ENCODE measurements at places on chromosomes 2 and 18.

DNA sequence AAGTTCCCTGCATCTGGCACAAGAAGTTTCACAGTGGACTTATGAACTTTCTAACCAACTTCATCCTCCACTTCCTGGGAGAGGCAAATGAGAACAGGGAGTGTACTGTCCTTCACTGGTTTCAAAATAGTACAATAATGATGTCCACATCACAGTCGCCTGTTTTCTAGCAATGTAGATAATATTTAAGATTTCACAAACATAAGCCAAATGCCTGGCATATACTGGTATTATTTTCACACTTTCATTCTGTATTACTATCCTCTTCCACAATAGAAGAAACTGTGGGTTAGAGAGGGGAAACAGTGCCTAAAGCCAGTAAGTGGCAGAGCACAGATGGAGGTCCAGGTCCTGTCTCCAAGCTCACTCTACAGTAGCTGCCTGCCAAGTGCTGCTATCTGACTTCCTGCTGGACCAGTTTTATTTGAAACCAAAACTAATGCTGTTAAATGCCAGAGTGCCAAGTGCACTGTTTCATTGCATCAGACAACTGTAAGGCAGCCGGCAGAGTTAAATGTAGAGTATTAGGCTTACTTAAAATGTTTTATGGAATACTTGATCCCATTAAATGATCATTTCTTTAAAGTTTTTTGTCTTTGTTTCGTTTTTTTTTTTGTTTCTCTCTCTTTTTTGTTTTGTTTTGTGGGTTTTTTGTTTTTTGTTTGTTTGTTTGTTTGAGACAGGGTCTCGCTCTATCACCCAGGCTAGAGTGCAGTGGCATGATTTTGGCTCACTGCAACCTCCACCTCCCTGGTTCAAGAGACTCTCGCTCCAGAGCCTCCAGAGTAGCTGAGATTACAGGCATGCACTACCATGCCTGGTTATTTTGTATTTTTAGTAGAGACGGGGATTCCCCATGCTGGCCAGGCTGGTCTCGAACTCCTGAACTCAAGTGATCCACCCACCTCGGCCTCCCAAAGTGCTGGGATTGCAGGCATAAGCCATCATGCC is 15.1 kb downstream of the COBLL1 start:
- peak overlapping the region; percentile 64 for H3K27ac ChIP-seq
- H3K27me3 ChIP-seq: no peaks in the 10 kb centered on the region
- no peaks in the 10 kb centered on the region for H3K4me1 ChIP-seq
- H3K36me3 ChIP-seq: no peaks in the 10 kb centered on the region
- DNase-seq: peak; percentile 90
- H3K4me3 ChIP-seq: peak overlapping the region; percentile 64

DNA sequence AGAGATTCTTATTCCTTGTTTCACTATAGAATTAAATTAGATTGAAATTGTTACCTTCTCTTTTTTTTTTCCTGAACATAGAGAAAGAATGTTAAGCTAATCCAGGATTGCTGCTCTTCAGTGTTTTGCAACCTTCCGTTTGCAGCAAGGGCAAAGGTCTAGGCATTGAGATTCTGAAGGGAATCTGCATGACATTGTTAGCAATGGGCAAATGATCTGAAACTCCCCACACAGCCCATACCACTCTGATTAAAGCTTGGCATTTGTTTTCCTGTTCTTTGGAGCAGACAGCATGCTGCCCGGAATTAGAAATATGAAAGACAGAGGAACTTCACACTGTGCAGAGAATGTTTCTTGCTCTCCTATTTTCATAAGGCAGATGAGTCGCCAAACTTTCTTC is 551.8 kb downstream of the SOCS6 start:
- no peaks in the 10 kb centered on the region for H3K36me3 ChIP-seq
- DNase-seq: no peak
- H3K27me3 ChIP-seq: no peaks in the 10 kb centered on the region
- H3K27ac ChIP-seq: no peak overlapping the region
- no peaks in the 10 kb centered on the region for H3K4me1 ChIP-seq

- H3K4me1 ChIP-seq: peaks cover 2% of the 10 kb centered on the region
- no peaks in the 10 kb centered on the region for H3K36me3 ChIP-seq
- no peak overlapping the region for H3K27ac ChIP-seq
- H3K27me3 ChIP-seq: no peaks in the 10 kb centered on the region
- no peak for DNase-seq
Measured at GRCh38 chr2:152400607-152401214, 65.7 kb downstream of the FMNL2 start.

DNA sequence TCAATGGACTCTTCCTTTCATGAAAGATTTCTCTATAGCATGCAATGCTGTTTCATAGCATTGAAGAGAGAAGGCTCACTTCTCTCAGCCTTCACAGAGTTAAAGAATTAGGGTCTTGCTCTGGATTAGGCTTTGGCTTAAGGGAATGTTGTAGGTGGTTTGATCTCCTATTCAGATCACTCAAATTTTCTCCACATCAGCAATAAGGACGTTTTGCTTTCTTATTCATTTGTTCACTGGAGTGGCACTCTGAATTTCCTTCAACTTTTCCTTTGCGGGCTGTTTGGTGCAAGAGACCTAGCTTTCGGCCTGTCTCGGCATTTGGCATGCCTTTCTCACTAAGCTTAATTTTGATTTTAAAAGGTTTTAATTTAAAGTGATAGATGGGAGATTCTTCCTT is 131.6 kb downstream of the RBMS1 start:
- peaks cover 8% of the 10 kb centered on the region for H3K4me1 ChIP-seq
- no peak overlapping the region for H3K27ac ChIP-seq
- H3K27me3 ChIP-seq: no peaks in the 10 kb centered on the region
- no peak for DNase-seq
- H3K4me3 ChIP-seq: no peak overlapping the region

DNA sequence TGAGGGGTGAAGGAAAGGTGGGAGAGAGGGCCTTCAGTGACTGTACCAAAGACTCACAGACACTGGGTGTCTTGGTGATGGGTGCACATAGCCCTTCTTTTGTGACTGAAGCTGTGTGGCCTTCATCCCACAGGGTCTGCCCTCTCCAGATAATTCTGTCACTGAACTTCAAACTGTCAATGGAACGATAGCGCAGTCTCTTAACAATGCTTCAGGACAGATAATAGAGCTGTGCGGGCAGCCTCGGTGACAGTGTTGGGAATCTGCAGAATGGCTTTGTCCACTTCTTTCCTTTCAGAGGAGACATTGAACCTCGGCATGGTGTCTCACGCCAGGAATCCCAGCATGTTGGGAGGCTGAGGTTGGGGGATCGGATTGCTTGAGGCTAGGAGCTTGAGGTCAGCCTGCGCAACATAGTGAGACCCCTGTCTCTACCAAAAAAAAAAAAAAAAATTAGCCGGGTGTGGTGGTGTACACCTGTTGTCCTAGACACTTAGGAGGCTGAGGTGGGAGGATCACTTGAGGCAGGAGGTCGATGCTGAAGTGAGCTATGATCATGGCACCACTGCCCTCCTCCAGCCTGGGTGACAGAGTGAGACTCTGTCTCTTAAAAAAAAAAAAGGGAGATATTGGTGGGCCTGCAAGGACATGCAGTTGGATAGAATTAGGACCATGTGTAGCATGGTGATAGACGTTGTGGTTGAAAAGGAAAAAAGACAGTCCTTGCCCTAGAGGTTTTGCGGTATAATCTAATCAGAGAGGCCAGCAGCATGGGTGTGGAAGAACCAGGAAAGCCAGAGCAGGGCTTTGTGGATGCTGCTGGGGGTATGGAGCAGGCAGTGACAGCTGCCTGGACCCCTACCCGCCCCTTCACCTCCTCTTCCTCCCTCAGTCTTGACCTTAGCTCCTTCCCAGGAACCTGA is 91.4 kb downstream of the LDLRAD4 start:
- H3K27ac ChIP-seq: peak overlapping the region; percentile 38
- peak; percentile 74 for DNase-seq
- no peak overlapping the region for H3K4me3 ChIP-seq
- peaks cover 4% of the 10 kb centered on the region for H3K36me3 ChIP-seq
- peaks cover 29% of the 10 kb centered on the region for H3K4me1 ChIP-seq
- H3K27me3 ChIP-seq: no peaks in the 10 kb centered on the region

DNA sequence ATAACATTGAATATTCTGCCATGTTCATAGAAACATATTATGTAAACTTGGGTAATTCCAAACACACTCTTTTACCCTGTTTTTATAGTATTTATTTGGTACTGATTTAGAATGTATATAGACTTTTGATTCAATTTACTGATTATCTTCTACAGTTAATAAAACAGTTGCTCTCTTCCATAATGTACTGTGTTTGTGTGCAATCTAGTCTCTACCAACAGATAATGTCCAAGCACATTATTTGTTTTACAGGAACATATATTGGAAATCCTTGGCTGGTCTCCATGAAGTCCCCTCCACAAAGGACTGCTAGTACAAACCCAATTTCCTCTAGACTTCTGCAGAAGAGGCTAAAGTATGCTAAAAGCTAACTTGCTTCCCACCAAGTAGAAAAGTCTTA is 386.6 kb downstream of the RND3 start:
- H3K36me3 ChIP-seq: no peaks in the 10 kb centered on the region
- H3K27me3 ChIP-seq: no peaks in the 10 kb centered on the region
- no peak for DNase-seq
- no peak overlapping the region for H3K4me3 ChIP-seq
- no peak overlapping the region for H3K27ac ChIP-seq
- H3K4me1 ChIP-seq: no peaks in the 10 kb centered on the region

DNA sequence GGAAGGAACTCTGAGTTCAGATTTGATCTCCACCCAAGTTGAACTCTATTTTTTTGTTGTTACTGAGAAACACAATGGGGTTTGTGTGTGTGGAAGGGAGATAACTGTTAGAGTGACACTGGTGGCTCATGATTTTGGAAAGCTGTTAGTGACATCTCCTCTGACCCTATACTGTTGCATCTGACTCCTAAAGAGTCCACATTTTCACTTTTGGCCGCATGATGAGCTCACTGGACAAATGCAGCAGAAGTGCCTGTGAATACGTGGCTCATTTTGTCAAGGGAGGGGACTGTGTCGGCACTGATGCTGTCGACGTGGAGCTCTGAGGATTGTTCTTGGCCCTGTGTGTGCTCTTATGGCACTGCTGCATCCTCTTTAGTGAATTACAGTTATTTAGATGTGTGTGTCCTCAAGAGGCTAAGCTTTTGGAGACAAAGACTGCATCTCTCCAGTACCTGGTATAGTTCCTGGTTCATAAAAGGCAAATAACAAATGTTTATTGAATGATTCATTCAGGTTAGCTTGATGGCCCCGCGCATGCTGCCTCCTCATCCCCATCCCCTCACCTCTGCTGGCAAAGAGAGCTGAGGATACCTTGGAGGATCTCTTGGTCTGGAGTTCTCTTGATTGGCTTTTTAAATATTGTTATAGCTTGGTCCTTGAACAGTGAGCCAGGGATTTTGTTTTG is 135.4 kb downstream of the PHLPP1 start:
- no peaks in the 10 kb centered on the region for H3K4me1 ChIP-seq
- H3K27me3 ChIP-seq: no peaks in the 10 kb centered on the region
- H3K27ac ChIP-seq: peak overlapping the region; percentile 50
- H3K4me3 ChIP-seq: no peak overlapping the region
- H3K36me3 ChIP-seq: peaks cover under 1% of the 10 kb centered on the region

DNA sequence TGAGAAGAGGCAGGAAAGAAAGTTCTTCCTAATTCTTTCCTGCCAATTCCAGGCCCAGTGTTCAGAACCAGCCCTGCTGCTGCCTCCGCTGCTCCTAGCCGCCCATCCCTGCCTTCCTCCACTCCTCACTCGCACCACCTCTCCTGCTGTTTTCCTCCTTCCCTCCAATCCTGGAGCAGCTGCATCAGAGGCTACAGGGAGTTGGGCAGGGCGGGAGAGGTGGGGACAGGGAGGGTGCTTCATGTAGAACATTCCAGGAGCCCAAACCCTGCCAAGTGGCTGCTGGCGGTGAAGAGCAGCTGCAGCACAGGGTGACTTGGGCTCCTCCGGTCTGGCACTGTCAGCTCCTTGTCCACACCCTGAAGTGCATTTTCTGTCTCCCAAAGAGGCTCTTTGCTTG is 176.3 kb downstream of the TNS1 start:
- no peaks in the 10 kb centered on the region for H3K27me3 ChIP-seq
- H3K4me1 ChIP-seq: peaks cover 8% of the 10 kb centered on the region
- no peak for DNase-seq

DNA sequence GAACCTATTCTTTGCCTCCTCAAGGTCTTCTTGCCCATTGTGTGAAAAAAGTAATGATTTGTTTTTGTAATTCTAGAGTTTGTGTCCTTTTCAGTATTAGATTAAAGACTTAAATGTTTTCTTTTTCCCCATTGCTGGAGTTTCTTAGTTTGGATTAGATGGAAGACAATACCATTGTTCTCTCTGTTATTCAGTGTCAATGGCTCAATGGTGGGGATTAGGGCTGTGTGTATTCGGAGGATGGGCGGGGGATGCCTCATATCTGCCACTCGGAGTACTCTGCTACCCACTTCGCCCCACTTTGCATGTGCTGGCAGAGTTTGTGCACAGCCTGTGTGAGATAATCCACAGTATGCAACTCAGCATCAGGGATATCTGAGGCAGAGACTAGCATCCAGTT is 90.1 kb downstream of the KLHL29 start:
- peaks cover 18% of the 10 kb centered on the region for H3K27me3 ChIP-seq
- no peak for DNase-seq
- no peak overlapping the region for H3K4me3 ChIP-seq

DNA sequence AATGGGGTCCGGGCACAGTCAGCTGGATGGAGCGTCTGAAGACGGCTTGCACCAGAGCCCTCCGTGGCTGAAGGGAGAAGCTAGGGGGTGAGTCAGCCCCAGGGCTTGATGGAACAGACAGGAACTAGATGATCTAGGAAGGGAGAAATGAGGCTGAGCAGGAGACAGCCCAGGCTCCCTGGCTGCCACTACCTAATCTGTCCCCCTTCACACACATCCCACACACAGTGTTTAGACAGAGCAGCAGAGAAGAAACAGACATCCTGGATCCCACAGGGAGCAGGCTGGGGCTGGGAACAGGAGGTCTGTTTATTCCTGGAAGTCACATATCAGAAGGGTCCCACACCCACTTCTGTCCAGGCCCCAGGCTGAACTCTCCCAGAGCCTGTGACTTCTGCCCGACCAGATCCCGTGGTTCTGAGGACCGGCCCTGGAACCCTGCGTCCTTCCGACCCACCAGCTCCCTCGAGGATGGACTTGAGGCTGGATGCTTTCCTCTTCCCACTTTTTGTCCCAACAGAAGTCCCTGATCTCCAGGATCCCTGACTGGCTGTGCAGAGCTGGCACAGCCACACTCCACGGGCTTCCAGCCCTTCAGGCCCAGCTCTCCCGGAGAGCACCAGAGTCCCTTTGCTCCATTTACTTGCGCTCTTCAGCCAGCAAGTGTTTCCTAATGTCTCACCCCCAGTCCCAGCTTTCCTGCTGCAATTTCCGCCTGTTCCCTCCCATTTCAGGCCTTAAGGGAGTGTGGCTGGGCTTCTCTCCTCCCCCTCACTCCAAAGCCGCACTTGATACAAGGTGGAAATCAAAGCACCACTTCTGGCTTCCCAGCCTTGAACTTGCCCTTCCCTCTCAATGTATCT is 1.5 kb upstream of the GPBAR1 start:
- H3K4me1 ChIP-seq: peaks cover 17% of the 10 kb centered on the region
- H3K4me3 ChIP-seq: no peak overlapping the region
- H3K27ac ChIP-seq: no peak overlapping the region

- no peak overlapping the region for H3K4me3 ChIP-seq
- H3K36me3 ChIP-seq: no peaks in the 10 kb centered on the region
- no peaks in the 10 kb centered on the region for H3K4me1 ChIP-seq
- no peak overlapping the region for H3K27ac ChIP-seq
Measured at GRCh38 chr2:75616933-75617332, 29.6 kb upstream of the MRPL19 start.

Measured in common myeloid progenitor, CD34-positive (primary cell).